ENCODE measurements at places on chromosomes 4 and X.

DNA sequence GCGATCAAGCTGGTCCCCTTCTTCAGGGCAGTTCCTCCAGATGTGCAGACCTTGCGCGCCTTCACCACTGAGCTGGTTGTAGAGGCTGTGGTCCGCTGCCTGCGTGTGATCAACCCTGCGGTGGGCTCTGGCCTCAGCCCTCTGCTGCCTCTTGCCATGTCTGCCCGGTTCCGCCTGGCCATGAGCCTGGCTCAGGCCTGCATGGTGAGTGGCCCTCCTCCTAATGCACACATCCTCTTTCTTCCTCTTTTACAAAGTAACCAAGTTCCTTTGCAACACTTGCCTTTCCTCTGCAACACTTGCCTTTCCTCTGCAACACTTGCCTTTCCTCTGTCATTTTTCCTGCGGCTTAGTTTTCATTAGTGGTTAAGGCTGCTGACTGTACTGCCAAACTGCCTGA, 1.8 kb downstream of the CCDC22 start:
- no peak for DNase-seq

DNA sequence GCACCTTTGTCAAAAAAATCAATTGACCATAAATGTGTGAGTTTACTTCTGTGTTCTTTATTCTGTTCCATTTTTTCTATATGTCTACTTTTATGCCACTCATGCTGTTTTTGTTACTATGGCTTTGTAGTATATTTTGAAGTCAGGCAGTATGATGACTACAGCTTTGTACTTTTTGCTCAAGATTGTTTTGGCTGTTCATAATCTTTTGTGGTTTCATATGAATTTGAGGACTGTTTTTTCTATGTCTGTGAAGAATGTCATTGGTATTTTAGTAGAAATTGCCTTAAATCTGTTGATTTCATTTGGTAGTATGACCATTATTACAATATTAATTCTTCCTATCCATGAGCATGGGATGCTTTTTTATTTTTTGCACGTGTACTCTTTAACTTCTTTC, 346.8 kb downstream of the PPP3CA start:
- no peak for DNase-seq

DNA sequence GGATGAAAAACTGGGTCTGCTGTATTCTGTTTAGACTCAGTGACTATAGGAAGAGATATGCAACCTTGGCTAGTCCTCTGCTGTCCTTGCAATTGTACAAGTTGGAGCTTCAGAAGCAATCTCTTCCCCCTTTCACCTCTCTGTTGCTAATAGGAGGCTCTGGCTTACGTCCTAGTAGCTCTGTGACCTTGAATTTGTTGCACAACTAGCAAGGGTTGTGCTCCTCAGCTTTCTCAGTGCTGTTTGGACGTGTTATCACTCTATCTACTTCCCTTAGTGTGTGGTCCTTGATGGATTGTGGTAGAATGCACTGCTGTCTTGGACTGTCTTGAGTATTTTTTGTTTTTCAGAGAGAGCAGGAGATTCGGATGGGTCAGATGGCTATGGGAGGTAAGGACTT, 3.4 kb upstream of the ITGB1BP2 start:
- no peak for DNase-seq

DNA sequence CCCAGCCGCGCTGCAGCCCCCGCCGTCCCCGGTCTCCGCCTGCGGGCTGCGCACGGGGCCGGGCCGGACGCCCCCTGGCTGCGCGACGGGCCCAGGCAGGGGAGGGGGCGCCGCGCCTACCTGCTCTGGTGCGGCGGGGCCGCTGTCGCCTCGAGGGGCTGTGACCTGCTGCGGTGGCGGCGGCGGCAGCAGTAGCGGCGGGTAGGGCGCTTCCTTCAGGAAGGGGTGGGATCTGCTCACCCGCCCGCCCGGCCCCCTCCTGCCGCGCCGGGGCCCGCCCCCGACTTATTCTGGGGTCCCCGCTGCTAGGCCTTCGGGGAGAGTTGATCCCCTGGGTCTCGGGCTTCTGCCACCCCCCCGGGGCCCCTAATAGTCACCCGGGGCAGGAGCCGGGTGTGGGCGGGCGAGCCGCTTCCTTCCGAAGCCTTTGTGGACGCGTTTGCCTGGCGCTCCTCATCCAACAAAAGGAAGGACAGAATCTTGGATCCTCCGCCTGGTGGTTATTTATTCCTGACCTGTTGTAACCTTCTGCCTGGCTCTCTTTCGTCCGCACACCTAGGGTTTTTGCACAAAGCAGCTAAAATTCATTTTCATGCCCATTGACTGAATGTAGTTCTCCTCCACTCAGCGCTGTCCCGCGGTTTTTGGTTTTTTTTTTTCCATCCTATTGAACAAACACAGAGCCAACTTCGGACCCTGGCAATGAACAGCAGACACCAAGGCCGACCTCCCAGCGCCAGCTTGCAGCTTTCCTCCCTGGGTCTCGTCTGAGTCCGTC, at the start of gene TMEM150C:
Gene TMEM150C, minus strand, starts transcription at position 203 of the 778 bp plus-strand sequence. CDS start 57,331 bp downstream, outside the sequence.
- no peak for DNase-seq

- no peak for DNase-seq
Measured at GRCh38 chr4:183544109-183544508, 39.3 kb downstream of the ING2 start.

DNA sequence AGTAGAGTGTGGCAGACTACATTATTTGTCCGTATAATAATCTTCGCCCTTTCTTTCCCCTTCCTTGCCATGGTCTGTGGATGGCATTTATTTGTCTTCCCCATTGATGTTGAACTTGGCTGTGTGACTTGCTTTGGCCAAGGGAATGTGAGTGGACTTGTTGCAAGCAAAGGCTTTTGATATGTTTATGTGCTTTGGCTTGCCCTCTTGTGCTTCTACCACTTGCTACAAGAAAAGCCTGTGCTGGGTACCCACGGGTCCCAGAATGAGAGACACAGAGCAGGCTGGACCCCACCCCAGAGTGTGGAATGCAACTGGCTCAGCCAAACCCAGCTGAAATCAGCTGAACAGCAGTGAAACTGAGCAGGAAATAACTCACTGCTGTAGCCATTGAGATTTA, 63.0 kb downstream of the FAM184B start:
- DNase-seq: no peak

GRCh38 chr4:70925899-70926635, 23.9 kb downstream of the MOB1B start:
- no peak for DNase-seq

DNA sequence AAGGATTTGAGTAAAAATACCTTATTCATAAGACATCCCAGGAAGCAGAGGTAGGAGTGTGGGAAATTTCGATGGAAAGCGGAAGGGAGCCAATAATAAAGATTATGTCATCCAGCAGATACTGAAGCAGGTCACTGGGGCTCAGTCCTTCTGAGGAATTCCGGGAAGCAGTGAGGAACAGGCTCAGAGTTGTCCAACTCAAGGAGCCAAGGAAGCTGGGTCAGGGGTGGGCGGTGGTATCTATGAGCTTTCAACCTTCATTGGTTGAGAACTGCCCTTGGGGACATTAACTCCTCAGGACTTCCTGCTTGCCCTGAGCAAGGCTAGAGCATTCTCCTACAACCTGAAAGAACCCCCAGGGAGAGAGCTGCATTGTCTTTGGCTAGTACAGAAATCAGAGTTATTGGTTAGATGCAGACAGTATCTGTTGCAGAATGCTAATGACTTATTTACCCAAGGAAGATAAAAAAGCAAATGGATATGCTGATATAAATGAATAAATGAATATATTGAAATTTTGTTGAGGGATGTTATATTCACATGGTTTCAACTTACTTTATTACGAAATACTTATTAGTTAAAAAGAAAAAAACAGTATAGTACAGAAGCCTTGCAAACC, 68.2 kb downstream of the DMP1 start:
- no peak for DNase-seq

DNA sequence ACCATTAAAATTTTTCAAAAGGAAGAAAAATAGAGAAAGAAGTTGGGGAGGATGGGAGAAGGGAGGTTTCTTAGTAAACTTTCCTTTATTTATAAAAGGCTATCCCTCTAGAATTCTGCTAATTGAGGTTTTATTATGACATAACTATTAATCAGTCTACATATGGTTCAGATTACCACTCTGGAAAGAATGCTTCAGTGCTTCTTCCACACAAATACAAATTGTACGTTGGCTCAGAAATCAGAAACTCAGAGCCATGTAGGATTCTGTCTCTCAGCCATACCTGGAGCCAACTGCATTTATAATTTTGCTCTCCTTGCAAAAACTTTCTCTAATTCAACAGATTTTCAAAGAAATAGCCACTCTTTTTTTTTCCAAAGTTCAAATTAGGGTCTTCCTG, 37.1 kb downstream of the SRPX start:
- DNase-seq: no peak

- no peak for DNase-seq
Measured at GRCh38 chrX:152072236-152072635, 66.1 kb downstream of the MAGEA10 start.

DNA sequence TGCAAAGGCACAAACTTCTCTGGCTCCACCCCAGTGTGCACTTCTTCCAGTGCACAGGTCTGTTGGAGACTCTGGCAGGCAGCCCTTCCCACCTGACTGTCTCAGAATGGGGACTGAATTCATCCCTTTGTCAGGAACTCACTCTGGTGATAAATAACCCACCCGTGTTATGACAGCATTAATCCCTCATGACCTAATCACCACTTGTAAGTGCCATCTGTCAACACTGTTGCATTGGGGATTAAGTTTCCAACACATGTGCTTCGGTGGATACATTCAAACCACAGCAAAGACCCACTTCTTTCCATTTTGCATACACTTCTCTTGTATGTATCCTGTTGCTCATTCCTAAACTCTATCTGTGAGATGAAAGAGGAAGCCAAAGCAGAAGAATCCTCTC, 1002.9 kb upstream of the IGFBP7 start:
- DNase-seq: no peak

- DNase-seq: no peak
Measured at GRCh38 chr4:105895583-105896460, 551 bp downstream of the NPNT start.

GRCh38 chr4:12458621-12459020, 1025.5 kb downstream of the RAB28 start:
- no peak for DNase-seq

DNA sequence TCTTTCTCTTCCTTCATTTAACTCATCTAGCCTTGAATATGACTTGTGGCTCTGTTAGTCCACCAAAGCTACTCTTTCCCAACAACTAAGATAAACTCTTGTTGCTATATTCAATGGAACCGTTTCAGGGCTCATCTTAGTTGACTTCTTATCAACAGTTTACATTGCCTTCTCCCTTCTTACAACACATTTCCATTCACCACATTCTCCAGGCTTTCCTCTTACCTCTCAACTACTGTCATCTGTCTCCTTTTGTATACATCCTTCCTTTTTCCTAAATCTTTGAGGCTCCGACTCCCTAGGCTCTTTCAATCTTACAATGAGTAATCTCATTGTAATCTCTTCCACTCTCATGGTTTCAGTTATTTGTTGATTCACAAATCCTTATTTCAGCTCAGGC, 58.5 kb downstream of the NCAPG start:
- DNase-seq: no peak

- DNase-seq: no peak
Measured at GRCh38 chr4:2289955-2290333, 28.0 kb upstream of the MXD4 start.

GRCh38 chr4:56184214-56184613, 203.1 kb downstream of the AASDH start:
- DNase-seq: no peak

DNA sequence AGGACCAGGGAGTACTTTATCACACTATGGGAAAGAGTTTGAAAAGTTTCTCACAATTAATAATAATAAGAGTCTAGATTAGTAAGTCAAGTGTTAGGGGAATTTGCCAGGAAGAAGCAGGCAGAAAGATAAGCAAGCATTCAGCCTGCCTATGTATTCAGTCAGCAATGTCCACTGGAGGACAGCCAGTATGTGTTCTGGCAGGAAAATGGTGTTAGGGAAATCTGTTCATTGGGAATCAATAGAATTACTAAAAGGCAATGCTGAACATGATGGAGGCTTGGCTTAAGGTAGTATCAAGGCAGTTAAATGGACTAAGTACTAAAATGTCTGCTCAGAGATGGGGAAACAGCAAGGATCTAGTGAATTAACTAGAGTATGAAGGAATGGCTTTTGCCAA, 221.2 kb downstream of the PPP4R3C start:
- no peak for DNase-seq

DNA sequence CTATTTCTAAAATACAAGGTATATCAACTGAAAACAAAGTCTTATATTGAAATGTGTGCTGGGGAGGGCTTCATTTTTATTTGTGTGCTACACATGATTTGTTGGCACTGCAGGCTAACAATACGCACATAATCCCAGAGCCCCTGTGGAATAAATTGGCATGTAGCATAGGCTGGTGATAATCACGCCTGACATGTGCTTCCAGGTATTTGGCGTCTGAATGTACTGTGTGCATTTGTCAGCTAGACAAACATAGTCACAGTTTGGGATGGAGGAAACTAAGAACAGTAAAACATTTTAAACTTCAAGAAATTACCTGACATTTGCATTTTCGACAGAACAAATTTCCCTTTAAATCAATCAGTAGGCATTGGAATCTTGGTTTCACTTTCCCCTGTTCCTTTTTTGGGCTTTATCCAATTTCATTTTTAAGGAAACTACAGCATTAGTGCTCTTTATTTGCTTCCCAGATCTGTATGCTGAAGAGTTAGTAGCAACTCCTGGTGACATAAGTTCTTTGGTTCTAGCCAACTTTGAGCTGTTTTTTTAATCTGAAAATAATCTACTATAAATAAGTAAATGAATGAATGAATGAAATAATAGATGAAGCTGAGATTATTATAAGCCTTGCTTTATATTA, 472.3 kb downstream of the PDHA2 start:
- DNase-seq: no peak

DNA sequence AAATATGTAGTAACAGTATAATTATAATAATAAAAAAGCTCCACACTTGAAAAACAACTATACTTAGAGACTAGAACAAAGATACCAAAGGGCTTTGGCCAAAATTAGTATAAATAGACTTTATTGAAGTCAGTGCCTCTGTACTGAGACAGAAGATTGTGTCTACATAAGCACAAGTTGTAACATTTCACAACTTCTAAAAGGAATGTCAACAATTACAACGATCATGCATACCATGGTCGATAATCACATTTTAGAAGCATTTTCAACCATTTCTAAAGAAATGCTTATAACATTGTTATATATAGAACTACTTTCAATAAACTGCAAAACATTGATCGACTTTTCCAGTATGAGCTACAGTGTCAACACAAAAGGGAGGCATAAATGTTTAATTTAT, 57.0 kb downstream of the DHX15 start:
- no peak for DNase-seq

- DNase-seq: no peak
Measured at GRCh38 chr4:150061086-150061776, 17.0 kb upstream of the DCLK2 start.

All from activated naive CD4-positive, alpha-beta T cell treated with anti-CD3 and anti-CD28 coated beads, Interleukin-2, amount 50 U/mL, for 16 hours (primary cell).